ENCODE measurements at places on chromosomes 4 and X.

- DNase-seq: no peak
Measured at GRCh38 chr4:8353912-8354453, 84.4 kb downstream of the HTRA3 start.

GRCh38 chr4:172726001-172726423 lies 442.6 kb upstream of the GALNT7 start:
- no peak for DNase-seq

GRCh38 chr4:126338548-126338947 lies 1023.8 kb downstream of the FAT4 start:
- DNase-seq: no peak

GRCh38 chr4:177841258-177841657 lies 399.0 kb upstream of the AGA start:
- no peak for DNase-seq

GRCh38 chr4:58809948-58810347 lies 1699.8 kb upstream of the IGFBP7 start:
- DNase-seq: no peak

DNA sequence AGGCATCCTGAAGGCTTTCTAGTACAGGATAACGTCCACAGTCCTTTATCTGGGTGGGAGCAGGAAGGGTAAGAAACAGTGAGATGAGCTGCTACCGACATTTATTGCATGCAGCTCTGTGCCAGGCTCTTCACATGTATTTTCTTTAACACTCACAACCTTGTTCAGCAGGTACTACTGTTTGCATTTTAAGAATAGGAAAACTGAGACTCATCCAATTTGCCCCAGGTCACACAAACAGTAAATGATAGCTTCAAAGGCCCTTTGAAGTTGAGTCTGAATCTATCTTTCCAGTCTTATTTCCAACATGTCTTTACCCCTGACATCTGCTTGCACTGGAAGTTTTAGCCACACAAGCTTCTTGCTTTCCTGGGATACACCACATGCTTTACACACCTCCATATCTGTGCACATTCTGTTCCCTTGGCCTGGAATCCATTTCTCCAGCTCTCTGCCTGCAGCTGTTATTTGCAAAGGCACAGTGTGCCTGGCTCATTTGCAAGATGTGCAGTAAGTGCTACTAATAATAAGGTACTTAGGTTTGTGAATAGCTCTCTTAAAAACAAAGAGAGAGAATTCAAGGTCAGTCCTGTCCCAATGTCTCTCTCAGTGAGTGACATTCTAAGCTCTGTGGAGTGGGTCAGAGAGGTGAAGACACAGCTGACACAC lies 61.2 kb downstream of the METTL14 start:
- no peak for DNase-seq

DNA sequence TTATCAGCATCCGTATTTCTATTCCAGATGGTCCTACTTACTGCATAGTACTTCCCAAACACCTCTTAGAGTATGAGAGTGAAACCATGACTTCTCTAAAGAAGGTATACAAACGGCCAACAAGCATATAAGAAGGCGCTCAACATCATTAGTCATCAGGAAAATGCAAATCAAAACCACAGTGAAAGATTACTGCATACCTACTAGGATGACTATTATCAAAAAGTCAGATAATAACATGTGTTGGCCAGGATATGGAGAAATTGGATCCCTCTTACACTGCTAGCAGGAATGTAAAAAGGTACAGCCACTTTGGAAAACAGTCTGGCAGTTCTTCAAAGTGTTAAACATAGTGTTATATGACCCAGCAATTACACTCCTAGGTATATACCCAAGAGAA lies 215.3 kb upstream of the CXorf66 start:
- DNase-seq: no peak

Measured in stimulated activated CD8-positive, alpha-beta memory T cell treated with anti-CD3 and anti-CD28 coated beads, Interleukin-7, amount 100 ng/mL, for 1 hour (primary cell).